ENCODE measurements at places on chromosomes 2 and 18.

GRCh38 chr2:23429036-23429435 lies 44.1 kb downstream of the KLHL29 start:
- no peak for DNase-seq

GRCh38 chr2:9749546-9750223 lies 93.6 kb upstream of the TAF1B start:
- DNase-seq = no peak

GRCh38 chr2:240425697-240426096 lies 9.8 kb upstream of the GPC1 start:
- no peak for DNase-seq

DNA sequence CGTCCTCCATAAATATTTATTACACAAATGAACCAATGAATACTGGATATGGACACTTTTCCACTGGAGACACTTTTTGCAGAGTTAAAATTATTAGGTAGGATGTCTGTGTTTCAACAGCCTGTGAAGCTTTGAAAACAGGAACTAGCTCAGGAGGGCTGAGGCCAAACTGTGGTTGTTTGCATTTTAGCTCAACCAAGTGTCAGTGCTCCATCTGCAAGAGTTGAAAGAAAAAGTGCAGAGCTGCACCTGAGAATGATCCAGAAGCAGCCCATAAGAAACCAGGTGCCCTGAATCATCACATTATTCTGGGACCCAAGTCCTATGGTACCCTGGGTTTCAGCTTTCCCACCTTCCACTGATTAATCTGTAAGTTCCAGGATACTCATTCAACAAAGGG lies 180.4 kb downstream of the TRIB2 start:
- DNase-seq = no peak

GRCh38 chr2:9538000-9538507 lies 17.6 kb downstream of the ADAM17 start:
- peak; percentile 98 for DNase-seq

GRCh38 chr18:54316071-54316820 lies 41.4 kb downstream of the STARD6 start:
- DNase-seq = no peak

DNA sequence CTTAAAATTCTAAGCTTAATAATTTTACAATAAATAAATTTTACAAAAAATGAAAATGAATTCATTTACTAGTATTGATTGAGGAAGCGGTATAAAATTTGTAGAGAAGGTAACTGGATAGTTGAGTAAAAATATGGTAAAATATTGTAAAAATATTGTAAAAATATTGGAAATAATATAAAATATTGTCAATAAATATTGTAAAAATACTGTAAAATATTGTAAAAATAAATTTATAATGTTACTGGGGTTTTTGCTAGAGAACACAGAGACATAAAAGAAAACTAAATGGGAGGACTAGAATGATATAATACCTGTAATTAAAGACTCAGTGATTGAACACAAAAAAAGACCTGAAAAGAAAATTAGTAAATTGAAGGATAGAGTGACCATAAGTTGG lies 546.3 kb upstream of the NETO1 start:
- DNase-seq = no peak

DNA sequence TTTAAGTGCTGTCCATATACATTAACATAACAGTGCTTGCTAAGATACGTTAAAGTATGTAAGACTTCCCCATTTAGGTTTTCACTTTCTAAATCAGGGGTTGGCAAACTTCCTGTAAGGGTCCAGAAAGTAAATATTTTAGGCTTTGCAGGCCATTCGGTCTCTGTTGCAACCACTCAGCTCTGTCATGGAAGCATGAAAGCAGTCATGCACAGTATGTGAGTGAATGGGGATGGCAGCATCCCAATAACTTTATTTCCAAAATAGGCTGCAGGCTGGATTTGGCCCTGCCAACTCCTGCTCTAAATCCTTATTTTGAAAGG lies 128.7 kb downstream of the PLA2R1 start:
- peak; percentile 24 for DNase-seq

GRCh38 chr2:27308359-27308881 lies at the start of gene UCN:
UCN (minus strand) TSS chr2:27308445; CDS start chr2:27307895, 550 bp downstream.
- DNase-seq = peak; percentile 55

DNA sequence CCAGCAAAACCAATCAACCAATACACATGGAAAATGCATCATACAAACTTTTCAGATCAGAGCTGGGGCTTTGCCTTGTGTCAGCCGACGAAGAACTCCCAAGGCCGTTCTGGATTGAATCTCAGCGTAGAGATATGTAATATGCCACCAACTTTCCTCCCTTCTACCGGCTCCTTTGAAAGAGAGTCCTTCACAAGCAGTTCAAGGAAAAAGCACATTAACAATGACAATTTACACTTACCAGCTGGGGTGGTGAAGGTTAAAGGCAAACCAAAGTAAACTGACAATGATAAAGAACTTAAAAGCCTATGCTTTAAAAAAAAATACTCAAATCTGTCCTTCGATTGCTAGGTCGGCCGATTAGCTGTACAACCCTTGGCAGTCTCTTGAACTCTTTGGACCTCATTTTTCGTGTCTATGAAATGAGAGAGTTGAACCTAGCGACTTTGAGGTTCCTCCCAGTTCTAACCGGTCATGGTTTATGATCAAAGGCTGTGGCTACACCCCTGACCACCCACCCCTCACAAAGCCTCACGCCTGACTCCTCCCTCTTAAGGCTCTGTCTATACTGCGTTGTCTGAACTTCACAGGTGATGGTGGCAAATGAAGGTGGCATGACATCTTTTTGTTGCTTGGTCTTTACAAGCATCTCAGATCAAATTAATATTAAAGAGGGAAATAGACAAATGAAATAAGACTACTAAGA lies 46.2 kb downstream of the BCL2 start:
- no peak for DNase-seq

- peak; percentile 78 for DNase-seq
Observed at GRCh38 chr2:112958428-112959108, 19.2 kb upstream of the IL36G start.

DNA sequence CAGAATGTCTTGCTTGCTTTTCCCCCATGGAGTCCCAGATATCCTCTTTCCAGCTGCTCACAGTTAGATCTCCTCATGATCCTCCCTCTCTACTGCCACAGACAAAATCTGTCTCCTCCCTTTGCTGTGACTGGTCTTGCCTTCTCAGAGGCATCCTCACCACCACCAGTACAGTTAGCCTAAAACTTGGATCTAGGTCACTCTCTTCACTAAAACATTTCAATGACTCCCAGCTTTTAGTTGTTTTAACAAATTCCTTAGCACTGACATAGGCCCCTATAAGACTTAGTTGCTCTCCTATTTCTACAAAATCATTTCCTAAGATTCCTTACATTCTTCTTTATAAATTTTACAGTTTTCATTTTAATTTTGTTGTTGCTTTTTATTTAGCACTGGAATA lies 734.2 kb upstream of the CHAC2 start:
- DNase-seq = peak; percentile 11

DNA sequence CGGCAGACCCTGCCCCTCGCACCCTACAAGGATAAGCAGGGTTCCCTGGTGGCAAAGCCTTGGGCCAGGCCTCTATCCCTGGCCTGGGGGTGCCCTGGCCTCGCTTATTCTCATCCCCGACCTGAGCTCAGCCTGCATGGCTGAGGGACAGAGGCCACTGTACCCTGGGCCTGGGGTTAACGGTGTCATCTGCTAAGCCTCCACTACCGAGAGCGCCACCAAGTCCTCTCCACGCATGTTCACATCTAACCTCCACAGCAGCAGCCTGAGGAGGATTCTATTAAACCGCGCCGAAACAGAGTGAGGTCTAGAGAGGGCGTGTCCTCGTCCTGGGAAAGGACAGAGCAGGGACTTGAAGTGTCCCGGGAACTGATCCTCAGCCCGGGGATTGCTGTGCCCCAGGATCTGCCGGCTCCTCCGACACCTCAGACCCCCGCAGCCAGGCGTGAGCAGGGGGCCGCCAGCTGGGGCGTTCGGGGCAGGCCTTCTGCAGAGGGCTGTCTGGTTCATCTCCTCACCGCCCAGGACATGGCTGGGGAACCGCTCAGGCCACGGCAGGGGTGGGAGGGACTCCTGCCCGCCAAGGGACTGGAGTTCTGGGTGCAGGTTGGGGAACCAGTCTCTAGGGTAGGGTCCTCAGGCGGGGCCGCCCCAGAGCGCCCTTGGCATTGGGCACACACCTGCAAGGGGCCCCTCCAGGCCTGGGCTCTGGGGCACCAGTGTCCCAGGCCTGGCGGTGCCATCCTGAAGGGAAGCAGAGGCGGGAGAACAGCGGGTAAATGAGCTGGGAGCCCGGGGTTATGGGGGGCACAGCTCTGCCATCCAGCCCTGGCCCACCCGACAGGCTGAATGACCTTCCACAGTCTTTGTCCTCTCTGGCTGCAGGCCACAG lies 68.0 kb upstream of the SMAD7 start:
- DNase-seq = no peak

- no peak for DNase-seq
Observed at GRCh38 chr2:103172821-103173220, 411.0 kb downstream of the TMEM182 start.

DNA sequence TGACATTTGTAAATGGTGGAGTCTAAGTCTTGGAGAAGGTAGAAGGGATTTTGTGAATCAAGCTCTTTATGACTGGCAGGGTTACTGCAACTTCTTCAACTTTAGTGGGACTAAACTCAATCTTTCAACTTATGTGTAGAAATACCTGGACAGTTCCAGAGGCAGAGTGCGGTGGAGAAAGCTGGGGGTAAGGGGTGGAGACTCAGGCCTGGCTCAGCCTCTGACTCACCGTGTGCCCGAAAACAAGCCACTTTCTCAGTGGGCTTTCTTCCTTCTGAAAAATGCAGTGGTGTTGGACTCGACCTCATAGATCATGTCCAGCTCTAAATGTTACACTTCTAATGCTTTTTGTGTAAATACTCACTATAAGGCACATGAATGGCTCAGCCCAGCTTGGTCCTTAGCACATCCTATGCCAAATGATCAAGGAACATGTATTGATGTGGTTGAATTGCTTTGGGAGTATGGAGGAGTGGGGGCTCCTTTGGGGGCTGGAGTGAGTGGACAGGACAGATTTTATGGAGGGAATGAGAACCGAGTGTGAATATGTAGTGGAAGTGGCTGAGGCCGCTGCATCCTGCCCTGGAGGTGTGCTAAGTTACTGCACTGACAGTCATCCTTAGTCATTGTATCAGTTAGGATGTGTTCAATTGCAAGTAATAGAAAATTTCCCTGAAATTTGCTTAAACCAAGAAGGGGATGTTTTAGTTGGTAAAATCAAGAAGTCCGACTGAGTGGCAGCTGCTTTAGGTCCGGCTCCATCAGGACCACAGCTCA lies 32.2 kb upstream of the IGFBP5 start:
- no peak for DNase-seq

Data from fibroblast of pulmonary artery (primary cell).